Stimulated activated CD8-positive, alpha-beta memory T cell treated with anti-CD3 and anti-CD28 coated beads, Interleukin-4, amount 100 ng/mL, for 24 hours (primary cell): ENCODE measurements at places on chromosomes 5 and 9.

DNA sequence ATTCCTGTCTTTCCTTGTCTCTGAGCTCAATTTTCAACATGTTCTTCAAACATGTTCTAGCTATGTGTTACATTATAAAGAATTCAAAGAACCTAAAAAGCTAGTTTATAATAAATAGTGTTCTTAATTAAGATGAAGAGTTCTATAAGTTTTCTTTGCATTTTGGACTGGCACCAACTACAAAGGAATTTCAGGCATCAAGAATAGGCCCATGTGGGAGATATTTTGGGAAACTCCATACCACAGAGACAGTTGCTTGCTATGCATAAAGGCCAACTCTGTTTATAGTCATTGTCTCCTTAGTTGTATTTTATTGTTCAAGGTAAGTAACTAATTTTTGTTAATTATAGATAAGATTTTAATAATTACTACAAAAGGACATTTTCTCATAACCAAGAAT lies 4.5 kb downstream of the SLF1 start:
- DNase-seq: no peak

- DNase-seq: no peak
Observed at GRCh38 chr5:79070350-79070667, 742 bp downstream of the BHMT2 start.

- DNase-seq: no peak
Observed at GRCh38 chr9:113600871-113601614, 137.5 kb downstream of the RGS3 start.

- DNase-seq: no peak
Observed at GRCh38 chr5:118558871-118559270, 429.5 kb downstream of the DTWD2 start.

- DNase-seq: peak; percentile 57
Observed at GRCh38 chr5:149141224-149141956, at the start of gene ABLIM3. Gene ABLIM3 (plus strand): TSS chr5:149141493. CDS start chr5:149142096, 603 bp downstream.
